ENCODE measurements at places on chromosomes 3 and 15.

- no peak for DNase-seq
Measured at GRCh38 chr3:115279939-115280338, 132.9 kb upstream of the ZBTB20 start.

- DNase-seq = no peak
Measured at GRCh38 chr15:101170568-101171350, 81.1 kb downstream of the CHSY1 start.

- DNase-seq = no peak
Measured at GRCh38 chr3:192079098-192079497, 618.1 kb downstream of the PYDC2 start.

DNA sequence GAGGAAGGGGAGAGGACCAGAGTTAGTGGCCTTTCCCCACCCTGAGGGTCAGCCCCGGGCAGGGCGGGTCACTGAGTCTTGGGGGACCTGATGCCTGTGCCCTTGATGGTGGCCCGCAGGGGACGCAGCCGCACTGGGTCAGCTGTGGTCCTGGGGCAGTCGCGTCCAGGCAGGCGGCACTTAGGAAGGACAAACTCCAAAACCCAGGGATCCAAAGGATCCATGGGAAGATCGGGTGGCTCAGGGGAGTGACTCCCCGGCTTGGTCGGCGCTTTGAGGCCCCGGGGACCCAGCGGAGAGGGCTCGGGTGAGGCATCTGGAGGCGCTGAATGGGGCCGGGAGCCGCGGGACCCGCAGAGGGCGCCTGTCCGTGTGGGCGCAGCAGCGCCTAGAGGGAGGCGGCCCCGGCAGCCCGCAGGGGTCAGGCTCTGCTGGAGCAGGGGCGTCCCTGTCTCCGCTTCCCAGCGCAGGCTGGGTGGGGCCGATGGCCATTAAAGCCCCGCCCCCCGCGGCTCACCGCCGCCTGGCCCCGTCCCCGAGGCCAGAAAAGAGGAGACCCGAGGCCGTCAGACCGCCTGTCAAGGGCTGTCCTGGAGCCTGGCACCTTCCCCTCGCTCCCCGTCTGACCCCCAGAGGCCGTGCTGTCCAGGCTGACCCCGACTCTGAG, 17.5 kb downstream of the CIDEC start:
- no peak for DNase-seq

- DNase-seq = no peak
Measured at GRCh38 chr15:30885814-30886213, 17.9 kb upstream of the FAN1 start.

GRCh38 chr15:96329403-96329981, 1.0 kb upstream of the NR2F2 start:
- no peak for DNase-seq

GRCh38 chr15:81087066-81087465, 47.0 kb upstream of the CFAP161 start:
- no peak for DNase-seq

- no peak for DNase-seq
Measured at GRCh38 chr3:44000586-44000985, 241.1 kb upstream of the TOPAZ1 start.

DNA sequence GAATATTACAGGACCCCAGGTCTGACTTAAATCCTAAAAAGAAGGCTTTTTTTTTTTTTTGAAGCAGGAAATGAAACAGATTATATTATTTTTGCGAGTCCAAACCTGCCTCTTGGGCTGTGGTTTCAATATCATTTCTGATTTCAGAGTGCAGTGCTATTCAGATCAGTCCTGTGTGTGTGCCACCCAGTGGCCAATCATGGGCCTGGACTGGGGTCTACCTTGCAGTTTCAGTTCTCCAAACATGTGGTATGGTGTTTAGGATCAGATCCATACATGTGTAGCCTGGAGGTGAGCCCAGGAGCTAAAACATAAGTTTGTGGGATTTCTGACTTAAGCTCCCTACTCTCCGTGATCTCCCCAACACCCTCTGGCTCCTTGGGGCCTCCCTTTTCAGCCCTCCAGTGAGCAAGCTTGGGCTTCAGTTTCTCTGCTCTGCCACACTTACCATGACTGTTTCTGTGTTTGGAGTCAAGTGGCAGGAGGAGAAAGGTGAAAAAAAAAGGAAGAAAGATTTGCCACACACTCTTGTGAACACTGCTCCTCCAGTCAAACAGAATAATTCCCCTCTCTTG, 12.1 kb upstream of the THSD4 start:
- DNase-seq = no peak

DNA sequence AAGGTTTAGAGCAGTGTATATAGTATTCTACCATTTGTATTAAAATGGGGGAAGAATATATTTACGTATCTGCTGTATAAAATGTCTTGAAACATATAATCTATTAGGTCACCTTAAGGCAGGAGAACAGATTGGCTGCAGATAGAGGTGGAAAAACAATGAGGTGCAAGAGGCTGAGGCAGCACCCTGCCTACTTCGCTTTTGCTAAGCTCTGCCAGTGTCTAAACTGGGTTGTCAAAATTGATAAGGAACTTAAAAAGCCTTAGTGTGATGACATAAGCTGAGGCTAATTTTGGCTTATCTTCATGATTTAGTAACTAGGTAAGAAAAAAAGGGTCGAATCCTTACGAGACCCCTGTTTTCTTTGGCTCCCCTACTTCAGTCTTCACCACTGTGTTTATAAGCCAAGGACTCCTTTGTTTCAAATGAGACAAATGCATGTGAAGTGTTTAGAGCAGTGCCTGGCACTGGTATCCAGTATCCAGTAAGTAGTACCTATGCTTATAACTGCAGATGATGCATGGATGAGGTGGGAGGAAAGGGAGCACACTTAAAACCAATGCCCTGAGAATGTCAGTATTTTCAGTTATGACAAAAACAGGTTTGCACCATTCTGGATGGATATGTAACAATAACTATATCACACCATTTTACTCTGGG, 45.7 kb downstream of the ARMC8 start:
- no peak for DNase-seq

- DNase-seq = no peak
Measured at GRCh38 chr15:77417602-77418001, 2.3 kb downstream of the PEAK1 start.

DNA sequence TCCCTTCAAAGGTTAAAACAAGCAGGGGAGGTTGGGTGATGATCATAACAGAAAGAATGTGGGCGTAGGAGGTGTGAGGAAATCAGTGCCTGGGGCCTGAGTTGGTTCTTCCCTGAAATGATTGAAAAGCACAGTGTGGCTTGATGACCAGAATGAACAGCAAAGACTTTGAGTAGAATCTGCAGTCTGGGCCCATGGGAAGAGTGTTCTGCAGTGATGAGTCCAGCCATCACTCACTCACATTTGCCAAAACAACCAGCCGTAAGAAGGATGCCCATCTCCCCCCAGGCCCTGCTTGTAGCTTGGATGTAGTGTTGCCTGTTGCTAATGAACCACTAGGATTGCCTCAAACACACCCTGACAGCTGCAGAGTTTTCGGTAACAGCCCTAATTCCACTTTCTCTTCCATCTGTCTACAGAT, 67.9 kb downstream of the VGLL3 start:
- DNase-seq = no peak

DNA sequence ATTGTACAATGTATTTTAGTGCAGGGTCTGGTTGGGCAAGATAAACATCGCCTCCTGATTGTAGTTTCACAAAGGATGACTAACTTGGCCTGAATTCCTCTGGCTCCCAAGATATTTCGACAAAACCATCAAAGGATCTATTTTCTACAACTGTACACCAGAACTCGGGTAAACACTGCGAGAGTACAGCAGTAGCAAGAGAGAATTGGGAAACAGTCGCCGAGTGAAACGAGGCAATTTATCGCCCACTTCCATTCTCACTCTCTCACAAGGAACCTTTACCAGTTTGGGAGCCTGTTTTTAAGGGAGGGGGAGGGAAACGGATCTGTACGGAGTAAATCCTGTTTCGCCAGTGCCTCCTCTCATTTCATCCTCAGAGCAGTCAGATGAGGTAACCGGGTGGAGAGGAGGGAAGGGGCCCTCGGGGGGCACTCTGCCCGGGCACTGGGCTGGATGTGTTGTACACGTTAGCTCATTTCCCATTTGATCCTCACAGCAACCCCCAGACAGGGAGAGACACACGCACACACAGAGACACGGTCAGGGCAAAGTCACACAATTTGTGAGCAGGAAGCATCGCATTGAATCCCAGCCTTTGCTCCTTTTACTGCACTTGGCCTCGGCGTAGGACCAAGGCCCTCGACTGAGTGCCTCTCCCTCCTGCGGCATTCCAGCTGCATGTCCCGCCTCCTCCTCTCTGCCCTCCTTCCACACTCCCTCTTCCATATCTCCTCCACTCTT, 120.1 kb downstream of the LIPC start:
- DNase-seq = no peak

DNA sequence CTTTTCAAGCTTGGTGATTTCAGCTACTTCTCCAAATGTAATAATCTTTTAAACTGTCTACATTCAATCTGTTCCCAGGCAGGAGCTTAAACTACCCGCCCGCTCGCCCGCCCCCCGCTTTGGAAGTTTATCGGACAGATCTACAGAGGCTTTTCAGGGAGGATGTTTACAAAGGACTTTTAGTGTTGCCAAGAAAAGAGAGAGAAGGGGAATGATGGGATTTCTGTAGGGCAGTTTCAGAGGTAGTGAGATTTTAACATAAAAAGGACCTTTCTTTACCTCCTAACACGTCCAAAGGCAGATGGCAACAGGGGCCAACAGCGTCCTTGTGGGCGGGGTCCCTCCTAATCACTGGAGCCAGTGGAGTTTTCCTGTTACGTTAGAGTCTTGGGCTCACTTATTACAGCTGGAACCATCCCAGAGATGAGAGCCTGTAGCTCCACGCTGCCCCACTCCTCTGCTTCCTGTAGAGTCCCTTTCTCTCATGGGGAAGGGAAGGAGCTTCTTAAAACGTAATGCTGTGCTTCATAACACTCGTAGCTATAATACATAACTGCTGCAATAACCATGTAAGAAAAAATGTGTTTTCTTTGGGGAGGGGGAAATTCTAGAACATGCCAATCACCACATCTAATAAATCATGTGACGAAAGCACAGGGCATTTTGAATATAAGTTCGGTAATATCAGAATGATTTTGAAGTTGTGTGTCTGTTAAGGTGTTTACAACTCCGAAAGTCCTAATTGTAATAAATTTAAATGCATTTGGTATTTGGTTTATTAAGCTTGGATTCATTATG, 30.9 kb downstream of the HES1 start:
- DNase-seq = no peak

DNA sequence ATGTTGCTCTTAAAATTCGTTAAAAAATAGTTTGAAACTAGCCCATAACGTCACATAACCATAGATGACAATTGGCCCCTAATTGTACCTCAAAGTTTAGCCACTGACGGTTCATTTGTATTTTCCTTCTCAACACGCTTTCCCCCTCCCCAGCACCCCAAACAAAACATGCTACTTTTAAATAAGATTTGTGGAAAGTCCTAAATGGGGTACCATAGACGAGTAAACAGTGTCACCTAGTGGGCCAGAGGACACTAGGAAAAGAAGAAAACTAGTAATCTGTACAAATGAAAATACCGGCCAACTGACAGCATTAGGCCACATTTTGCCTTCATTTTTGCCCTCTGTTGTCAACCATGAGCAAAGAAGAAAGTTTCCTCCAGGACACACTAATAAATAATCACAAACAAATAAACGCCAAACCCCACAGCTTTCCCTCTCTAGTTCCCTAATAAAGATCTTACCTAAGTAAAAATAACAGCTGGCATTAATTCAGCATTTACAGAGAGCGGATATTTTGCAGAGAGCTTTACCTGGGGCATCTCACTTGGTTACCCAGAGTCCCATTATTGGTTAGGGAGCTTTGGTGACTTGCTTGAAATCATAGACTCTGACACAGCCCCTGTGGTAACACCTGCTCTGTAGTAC, 175.1 kb upstream of the ATP11B start:
- no peak for DNase-seq

DNA sequence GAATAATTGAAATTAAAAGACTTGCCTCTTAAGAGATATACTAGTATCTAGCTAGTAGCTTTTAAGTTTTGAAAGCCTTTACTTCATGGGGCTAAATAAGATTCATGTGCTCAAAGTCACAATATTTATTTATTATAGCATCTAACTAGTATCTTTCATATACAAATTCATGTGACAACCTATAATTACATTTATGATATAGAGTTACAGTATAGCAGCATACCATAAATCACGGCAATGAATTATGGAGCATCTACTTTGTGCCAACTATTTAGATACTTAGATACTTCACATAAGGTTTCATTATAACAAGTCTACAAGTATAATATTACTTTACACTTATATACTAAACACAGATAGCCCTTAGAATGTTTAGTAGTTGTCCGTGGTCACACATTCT, 229.4 kb downstream of the TPRG1 start:
- DNase-seq = no peak

DNA sequence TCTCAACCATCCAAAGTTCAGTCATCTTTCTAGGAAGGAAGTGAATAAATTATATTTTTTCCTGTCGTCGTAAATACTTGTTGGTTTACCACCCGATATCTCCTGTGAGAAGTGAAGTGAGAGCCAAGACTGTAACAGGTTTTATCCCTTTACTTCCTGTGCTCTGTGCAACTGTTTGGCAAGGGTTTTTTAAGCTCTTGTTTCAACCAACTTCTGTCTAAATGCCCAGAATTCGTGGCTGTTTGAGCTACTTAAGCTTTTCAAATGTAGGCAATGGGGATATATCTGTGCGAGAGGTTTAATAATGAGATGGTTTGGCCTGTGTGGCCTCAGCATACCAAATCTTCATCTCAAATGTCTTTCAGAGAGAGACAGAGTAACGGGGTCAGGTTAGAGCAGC, 134.7 kb downstream of the LRTM1 start:
- DNase-seq = no peak

DNA sequence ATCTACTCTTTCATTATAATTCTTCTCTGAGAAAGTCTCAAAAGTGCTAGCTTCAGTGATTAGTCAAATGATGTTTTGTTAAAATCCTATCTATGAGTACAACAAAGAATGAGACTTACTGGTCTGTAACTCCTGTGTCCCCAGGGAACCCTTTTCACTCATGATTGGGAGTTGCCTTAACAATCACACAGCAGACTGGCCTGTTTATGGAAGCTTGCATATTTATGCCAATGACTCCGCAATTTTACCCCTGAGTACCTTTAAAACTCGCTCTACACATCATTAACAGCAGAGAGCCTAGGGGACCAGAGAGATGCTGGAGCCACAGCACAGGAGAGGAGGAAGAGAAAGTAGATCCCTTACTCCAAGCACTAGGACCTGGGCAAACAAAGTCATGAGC, 628.1 kb downstream of the IGSF11 start:
- DNase-seq = no peak

GRCh38 chr3:116267116-116267515, 178.2 kb downstream of the LSAMP start:
- DNase-seq = no peak
